ENCODE measurements at places on chromosomes 1 and 21.

- DNase-seq: no peak
These were observed 742 bp upstream of the PDE9A start for GRCh38 chr21:42652527-42653230.

GRCh38 chr1:104797982-104798381 is 1048.3 kb downstream of the AMY1C start:
- no peak for DNase-seq

GRCh38 chr1:225990705-225991464 is 8.3 kb downstream of the SDE2 start:
- no peak for DNase-seq

DNA sequence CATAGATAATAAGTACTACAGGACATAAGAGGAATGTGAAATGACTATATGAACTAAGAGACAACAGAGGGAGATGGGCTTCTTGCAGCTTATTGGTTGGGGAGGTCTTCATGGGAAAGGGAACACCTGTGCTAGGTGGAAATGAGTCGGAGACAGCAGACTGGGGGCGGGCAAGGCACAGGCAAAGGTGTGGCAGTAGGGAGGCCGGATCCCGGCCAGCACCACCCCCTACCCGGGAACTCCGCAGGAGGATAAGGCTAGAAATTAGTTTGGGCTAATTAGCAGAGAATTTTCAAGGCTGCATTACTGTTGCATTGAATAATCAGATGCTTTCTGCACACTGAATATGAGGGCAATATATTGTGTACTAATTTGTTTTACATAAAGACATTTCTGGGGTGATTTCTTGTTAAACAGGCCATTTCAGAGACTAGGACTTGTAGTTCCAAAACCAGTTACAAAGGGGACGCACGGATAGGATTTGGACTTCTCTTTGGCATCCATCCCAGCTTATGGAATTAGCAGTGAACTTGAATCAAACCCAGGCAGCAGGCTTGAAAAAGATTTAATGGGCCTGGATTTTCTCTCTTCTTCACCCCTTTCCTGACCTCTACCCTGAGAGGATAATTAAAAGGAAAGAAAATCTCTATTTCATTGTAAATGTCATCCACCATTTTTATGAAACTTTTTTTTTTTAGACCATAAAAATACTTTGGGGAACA is 2.2 kb upstream of the HUNK start:
- no peak for DNase-seq

DNA sequence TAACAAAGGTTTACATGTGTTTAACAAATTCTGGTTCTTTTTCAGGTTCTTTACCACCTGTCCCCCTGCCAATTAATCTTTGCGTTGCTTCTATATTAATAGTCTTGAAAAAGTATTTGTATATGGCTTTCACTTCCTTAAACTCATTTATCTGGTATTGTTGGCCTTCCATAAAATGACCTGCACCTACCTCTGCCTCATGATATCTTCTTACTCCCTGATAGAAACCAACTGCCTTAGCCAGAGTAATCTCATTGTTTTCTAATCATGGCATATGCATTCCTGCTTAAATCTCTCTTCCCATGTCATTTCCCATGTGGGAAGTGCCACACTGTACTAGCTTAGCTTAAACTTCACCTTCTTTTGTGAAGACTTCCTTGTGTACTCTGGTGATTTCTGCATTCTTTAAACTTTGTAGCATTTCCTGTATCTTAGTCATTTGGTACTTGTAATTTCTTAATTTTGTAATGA is 8.7 kb downstream of the SMG7 start:
- DNase-seq: no peak

DNA sequence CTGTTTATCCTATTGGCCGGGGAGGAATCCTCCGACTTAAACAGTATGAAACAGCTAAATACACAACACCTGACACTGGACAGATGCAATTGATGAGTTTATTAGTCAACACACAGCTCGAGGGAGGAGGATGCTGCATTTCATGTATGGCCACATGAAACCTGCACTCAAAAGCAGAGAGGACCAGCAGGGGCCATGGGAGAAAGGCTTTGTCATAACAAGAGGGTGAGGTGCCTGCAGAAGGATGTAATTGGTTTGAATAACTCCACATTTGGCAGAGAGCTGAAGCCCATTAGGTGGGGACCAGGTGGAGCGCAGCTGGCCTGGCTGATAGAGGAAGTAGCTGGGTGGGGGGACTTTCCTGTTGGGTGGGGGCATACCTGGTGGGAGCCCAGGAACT is 599.1 kb downstream of the PTPRU start:
- DNase-seq: no peak

DNA sequence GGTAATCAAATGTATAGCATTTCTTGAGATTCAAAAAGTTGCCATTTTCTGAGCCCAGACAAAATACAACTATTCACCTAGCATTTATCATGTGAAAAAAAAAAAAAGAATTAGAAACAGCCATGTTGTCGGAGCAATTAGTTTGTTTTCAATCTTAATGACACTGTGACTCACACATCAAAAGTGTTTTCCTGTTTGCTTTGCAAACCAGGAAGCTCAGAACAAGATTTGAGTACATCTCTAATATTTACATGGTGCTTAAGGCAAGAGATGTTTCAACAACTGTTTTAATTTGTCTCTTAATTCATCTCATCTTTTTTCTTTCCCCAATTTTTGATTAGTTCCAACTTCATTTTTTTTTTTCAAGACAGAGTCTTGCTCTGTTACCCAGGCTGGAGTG is 62.5 kb upstream of the CAPZB start:
- no peak for DNase-seq

GRCh38 chr1:214400131-214400530 is 119.2 kb downstream of the SMYD2 start:
- no peak for DNase-seq

- DNase-seq: no peak
These were observed 26.7 kb upstream of the MTMR11 start for GRCh38 chr1:149963358-149963757.

Measured in stimulated activated CD4-positive, alpha-beta T cell treated with anti-CD3 and anti-CD28 coated beads, TNF-alpha, amount 100 ng/mL, for 1 hour (primary cell).